Stimulated activated CD4-positive, alpha-beta T cell treated with anti-CD3 and anti-CD28 coated beads, Interleukin-1b, Interleukin-23, amount 100 ng/mL, for 1 hour (primary cell): ENCODE measurements at places on chromosomes 11 and 22.

- no peak for DNase-seq
Observed at GRCh38 chr11:120136356-120136755, 1.6 kb downstream of the TRIM29 start.

GRCh38 chr22:20957683-20958431, 9.2 kb upstream of the AIFM3 start:
- DNase-seq = no peak

DNA sequence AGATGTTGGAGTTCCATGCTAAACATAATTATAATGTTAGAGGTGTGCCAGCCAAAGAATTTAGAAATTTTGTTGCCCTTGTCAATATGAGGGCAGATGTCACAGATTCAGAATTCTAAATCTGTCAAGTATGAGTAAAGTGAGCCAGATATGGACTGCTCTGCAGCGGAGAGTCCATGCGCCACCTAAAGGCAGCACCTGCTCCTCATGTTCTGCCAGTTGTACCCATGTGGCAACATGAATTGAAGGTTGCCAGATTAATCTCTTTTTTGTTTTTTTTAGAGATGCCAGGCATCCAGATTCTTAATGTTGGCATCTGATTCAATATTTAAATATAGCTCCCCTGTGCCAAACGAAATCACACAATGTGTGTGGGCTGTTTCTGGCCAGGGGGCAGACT, 678.6 kb upstream of the ANO5 start:
- DNase-seq = no peak

GRCh38 chr11:68383976-68384501, 71.6 kb downstream of the LRP5 start:
- peak; percentile 29 for DNase-seq

DNA sequence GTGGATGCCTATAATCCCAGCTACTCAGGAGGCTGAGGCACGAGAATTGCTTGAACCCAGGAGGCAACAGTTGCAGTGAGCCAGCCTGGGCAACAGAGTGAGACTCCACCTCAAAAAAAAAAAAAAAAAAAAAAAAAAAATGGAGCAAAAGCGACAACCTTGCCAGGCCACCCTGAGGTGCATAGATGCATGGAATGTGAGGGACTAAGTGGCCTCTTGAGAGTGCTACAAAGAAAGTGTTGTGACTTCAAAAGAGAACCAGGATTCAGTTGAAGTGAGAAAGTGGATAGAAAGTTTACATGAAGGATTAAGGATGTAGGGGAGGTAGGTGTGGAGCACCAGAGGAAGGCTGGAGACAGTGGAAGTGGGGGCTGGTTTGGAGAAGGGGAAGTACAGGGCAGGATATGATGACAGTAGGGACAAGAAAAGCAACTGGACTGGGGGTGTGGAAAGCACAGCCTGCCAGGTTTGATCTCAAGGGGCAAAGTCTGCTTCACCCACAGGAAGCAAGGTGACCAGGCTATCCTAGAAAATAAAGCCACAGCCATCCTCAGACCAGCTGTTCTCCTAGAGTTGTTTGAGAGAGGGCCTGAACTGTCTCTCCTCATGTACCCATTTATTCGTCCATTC, 36.0 kb upstream of the OLFML1 start:
- no peak for DNase-seq

DNA sequence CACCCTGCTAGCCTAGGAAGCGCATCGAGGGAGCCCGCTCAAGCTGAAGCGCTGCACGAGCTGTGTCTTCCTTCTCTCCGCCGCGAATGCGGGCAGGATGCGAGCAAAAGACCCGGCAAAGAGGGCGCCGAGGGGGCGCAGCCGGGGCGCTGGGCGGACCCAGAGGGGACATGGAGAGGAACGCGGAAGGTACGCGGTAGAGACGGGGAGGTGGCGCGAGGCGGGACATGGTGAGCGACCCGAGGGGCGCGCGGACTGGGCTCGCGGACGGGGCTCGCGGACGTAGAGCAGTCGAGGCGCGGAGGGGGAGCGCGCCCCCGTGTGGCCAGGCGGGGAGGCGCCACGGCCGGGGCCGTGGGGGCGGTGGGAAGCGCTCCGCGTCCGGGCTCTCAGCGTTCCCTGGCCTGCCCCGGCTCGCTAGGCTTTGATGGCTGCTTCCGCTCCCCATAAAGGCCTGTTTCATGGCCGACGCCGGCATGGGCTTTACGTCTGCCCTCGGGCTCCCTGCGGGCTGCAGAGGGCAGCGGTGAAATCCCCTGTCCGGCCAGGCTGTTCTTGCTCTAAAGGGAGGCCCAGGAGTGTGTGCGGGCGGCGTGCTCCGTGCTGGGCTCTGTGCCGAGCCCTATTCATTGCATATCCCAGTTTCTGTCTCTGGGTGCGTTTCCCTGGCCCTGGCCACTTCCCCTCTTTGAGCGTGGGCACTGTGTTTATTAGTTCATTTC, 31.2 kb upstream of the TRIM29 start:
- peak; percentile 36 for DNase-seq

- no peak for DNase-seq
Observed at GRCh38 chr11:43381802-43382201, 23.1 kb downstream of the TTC17 start.

DNA sequence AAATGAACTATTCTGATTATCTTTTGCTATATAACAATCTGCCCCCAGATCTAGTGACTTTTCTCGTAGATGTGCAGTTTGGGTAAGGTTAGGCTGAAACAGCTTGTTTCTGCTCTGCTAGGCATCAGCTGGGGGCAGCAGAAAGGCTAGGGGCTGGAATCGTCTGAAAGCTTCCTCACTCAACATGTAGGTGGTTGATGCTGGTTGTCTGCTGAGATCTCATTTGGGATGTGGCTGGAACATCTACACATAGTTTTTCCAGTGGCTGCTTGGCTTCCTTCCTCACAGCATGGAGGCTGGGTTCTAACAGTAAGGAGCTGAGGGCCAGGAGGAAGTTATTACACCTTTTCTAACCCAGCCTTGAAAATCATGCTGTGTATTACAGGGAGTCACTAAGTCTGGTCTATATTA, 30.2 kb downstream of the USP47 start:
- DNase-seq = no peak

GRCh38 chr22:19419086-19419463, 12.5 kb downstream of the HIRA start:
- DNase-seq = no peak

DNA sequence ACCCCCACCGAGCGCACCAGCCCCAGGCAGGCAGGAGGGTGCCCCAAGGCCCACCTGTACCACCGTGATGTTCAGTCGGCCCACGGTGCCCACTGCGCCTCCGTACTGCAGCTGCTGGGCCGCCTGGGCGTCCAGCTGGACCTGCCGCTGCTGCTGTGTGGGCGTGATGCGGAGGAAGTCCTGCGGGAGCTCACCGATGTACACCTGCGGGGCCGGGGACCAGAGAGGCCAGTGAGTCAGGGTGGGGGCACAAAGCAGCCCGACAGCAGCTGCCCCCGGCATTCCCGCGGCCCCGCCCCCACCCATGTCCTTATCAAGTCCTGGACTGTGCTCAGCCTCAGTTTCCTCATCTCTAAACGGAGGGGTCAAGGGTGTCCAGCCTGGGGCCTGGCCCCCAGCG, 13.8 kb downstream of the TOLLIP start:
- DNase-seq = no peak

DNA sequence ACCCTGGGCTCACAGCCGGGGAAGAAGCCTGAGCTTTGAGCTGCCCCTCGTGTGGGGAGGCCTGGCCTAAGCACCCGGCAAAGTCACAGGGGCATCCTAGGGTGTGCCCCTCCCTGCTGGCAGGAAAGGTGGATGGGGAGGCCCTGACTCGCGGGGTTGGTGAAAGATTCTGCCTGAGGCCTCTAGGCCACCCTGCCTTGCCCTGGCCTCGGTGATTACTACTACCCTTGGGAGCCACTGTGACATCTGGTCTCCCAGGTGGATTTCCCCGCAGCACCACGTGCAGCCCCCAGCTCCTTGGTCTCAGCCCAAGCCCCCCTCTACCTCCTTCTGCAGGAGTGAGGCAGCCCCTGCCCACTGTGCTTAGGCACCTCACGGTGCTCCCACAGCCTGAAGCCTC, 23.9 kb downstream of the GNAZ start:
- no peak for DNase-seq

DNA sequence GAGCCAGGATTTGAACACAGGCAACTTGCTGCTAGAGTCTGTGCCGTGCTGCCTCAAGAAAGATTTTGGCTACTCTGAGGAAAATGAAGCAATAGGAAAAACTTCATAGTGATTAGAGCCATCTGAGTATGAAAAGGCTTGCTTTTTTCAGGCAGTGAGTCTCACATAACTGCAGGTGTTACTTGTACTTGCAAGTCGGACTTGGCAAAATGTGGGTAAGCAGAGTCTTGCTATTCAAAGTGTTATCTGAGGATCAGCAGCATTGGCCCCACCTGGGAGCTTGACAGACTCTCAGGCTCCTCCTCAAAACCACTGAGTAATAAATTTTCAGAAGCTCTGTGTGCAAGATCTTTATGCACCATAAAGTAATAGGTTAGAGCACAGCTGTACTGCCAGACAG, 18.1 kb downstream of the RNF141 start:
- DNase-seq = no peak

DNA sequence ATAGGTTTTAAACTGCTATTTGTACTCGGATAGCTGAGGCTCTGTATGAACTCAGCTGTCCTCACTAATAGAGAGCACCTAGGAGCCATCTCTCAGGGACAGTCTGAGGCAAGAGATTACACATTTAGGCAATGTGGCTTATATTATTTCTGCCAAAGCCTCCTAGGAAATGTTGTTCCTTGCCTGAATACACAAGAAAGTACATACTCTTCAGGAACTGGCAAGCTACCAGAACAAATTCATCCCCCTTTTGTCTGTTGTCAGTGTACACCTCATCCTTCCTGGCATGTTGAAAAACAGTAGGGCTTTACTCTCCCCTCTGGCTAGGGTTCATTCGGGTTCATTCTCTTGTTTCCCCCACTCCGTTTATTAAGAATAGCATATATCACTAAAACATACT, 615.9 kb upstream of the FAT3 start:
- DNase-seq = no peak

- no peak for DNase-seq
Observed at GRCh38 chr22:22394591-22394990, 114.0 kb downstream of the ZNF280B start.

GRCh38 chr22:29353286-29353685, 35.1 kb downstream of the AP1B1 start:
- no peak for DNase-seq

DNA sequence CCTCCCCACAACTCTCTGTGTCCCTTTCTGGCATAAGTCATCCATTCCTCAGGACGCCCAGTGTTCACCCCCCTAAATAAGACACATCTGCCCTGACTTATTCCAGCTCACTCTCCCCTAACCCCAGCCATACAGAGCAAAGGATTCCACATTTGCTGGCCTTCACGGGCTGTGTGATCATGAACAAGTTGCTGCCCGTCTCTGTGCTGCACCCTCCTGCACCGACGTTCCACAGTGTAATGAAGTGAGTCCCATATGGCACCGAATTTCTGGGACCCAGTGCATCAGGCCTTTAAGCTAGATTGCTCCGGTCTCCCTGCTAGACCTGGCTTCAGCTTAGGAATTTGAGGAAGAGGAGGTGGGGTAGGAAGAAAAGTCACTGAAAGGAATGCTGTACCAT, 22.4 kb upstream of the LRRC32 start:
- no peak for DNase-seq

DNA sequence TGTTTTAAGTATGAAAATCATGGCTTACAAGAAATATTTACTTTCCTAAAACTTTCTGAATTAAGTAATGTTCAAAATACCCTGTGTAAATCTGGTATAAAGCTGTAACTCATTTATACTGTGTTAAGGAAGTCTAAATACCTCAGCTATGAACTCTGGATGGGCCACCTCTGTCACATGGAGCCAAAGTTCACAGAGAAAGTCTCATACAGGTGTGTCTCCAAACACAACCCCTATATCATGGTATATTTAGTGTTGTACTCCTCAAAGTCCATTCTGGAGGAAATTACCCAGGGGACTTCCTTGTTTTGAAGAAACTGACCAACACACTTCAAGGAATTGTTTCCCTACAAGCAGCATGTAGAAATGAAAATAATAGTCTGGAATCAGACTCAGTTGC, 909.2 kb upstream of the TENM4 start:
- no peak for DNase-seq

GRCh38 chr11:3042496-3043314, 14.5 kb downstream of the CARS1 start:
- no peak for DNase-seq

- no peak for DNase-seq
Observed at GRCh38 chr22:23077627-23078461, 7.5 kb downstream of the GNAZ start.
